Activated T-helper 1 cell treated with anti-CD3 and anti-CD28 coated beads, Interleukin-12 subunit alpha, Interleukin-12 subunit beta, Interleukin-2, Interleukin-4 antibody, amounts not matched to agents 30 ng/mL and 10 ng/mL and 1 ng/mL, durations not matched to agents 14 hours and 24 hours and 36 hours (primary cell): ENCODE measurements at places on chromosomes 4 and X. TPM values are rescaled to one million over a fixed set of nuclear protein-coding genes. Genes with fewer than 3 reads are reported as not detected.

The NUP62CL gene
- total RNA-seq, result 0.54 and 1.1 TPM in 2 replicates

The HTR2C gene
- total RNA-seq, result not detected in 2 replicates

The ADGRG2 gene
- not detected in 2 replicates for total RNA-seq

The MGARP gene
- 0.15 TPM in 1 of 2 replicates, not detected in the other for total RNA-seq

The ODAPH gene
- 0.54 and 1.4 TPM in 2 replicates for total RNA-seq

The DHRSX gene
- 26.3 and 27.4 TPM in 2 replicates for total RNA-seq

The SLC49A3 gene
- total RNA-seq, result 0.81 and 0.88 TPM in 2 replicates

The AVPR2 gene
- total RNA-seq, result not detected in 2 replicates

The MAGED4B gene
- 0.32 TPM in 1 of 2 replicates, not detected in the other for total RNA-seq

The HMGB2 gene
- total RNA-seq, result 274 and 292 TPM in 2 replicates

The ARSJ gene
- not detected in 2 replicates for total RNA-seq

The SERTM2 gene
- total RNA-seq, result not detected in 2 replicates

The MAGEC1 gene
- total RNA-seq, result not detected in 2 replicates

The GPC4 gene
- not detected in 2 replicates for total RNA-seq

The RAB41 gene
- total RNA-seq, result not detected in 2 replicates

The GDPD2 gene
- 0.10 TPM in 1 of 2 replicates, not detected in the other for total RNA-seq

The USP11 gene
- total RNA-seq, result 24.6 and 26.6 TPM in 2 replicates

The GCNA gene
- 4.3 and 4.8 TPM in 2 replicates for total RNA-seq

The CLCN3 gene
- 29.4 and 30.2 TPM in 2 replicates for total RNA-seq

The TRIM75 gene
- not detected in 2 replicates for total RNA-seq

The UGT2A1 gene
- total RNA-seq, result not detected in 2 replicates

The KLHL13 gene
- 0.20 TPM in 1 of 2 replicates, not detected in the other for total RNA-seq

The TEX13B gene
- total RNA-seq, result not detected in 2 replicates

The LINC00632 gene
- 3.3 and 4.1 TPM in 2 replicates for total RNA-seq

The UGT2B28 gene
- not detected in 2 replicates for total RNA-seq

The TXK gene
- 12.5 and 12.7 TPM in 2 replicates for total RNA-seq

The HS3ST1 gene
- total RNA-seq, result 0.31 and 0.51 TPM in 2 replicates

The SLC39A8 gene
- 85.2 and 87.8 TPM in 2 replicates for total RNA-seq

The ASB9 gene
- total RNA-seq, result not detected in 2 replicates

The CXCL3 gene
- 0.18 TPM in 1 of 2 replicates, not detected in the other for total RNA-seq

The MTCP1 gene
- total RNA-seq, result 9.1 and 12.7 TPM in 2 replicates

The RBM46 gene
- total RNA-seq, result not detected in 2 replicates

The WDR13 gene
- total RNA-seq, result 36.3 and 36.5 TPM in 2 replicates

The PDLIM3 gene
- not detected in 2 replicates for total RNA-seq

The PRR32 gene
- not detected in 2 replicates for total RNA-seq

The DOK7 gene
- not detected in 2 replicates for total RNA-seq

The UGT2B11 gene
- total RNA-seq, result not detected in 2 replicates

The NXF2B gene
- total RNA-seq, result not detected in 2 replicates

The HAUS7 gene
- total RNA-seq, result 62.7 and 68.2 TPM in 2 replicates

The SEL1L3 gene
- 36.0 and 37.1 TPM in 2 replicates for total RNA-seq

The HSD17B13 gene
- total RNA-seq, result 0.10 TPM in 1 of 2 replicates, not detected in the other

The BANK1 gene
- not detected in 2 replicates for total RNA-seq

The WDR17 gene
- 1.5 and 1.6 TPM in 2 replicates for total RNA-seq

The HSFX4 gene
- total RNA-seq, result not detected in 2 replicates

The PHKA2 gene
- 20.0 and 20.3 TPM in 2 replicates for total RNA-seq

The TMEM271 gene
- not detected in 2 replicates for total RNA-seq

The TMPRSS11B gene
- total RNA-seq, result not detected in 2 replicates

The SSX3 gene
- not detected in 2 replicates for total RNA-seq

The CXCL11 gene
- not detected in 2 replicates for total RNA-seq

The CFP gene
- total RNA-seq, result 2.3 and 4.9 TPM in 2 replicates

The PAQR3 gene
- total RNA-seq, result 19.6 and 19.8 TPM in 2 replicates

The CCDC110 gene
- total RNA-seq, result not detected in 2 replicates

The CT45A2 gene
- not detected in 2 replicates for total RNA-seq

The CCNG2 gene
- total RNA-seq, result 7.8 and 8.3 TPM in 2 replicates

The BST1 gene
- 0.81 and 0.93 TPM in 2 replicates for total RNA-seq

The LUZP4 gene
- not detected in 2 replicates for total RNA-seq

The OGT gene
- total RNA-seq, result 295 and 305 TPM in 2 replicates

The HERC5 gene
- total RNA-seq, result 19.1 and 21.2 TPM in 2 replicates
